ENCODE measurements at places on chromosomes 7 and 10. TPM values are rescaled to one million over a fixed set of nuclear protein-coding genes. Genes with fewer than 3 reads are reported as not detected.

- DNase-seq, result no peak
Observed at GRCh38 chr10:70785190-70785589, at the start of gene TBATA. Gene TBATA (minus strand): TSS chr10:70785377. CDS start chr10:70783379, 1,998 bp downstream.

DNA sequence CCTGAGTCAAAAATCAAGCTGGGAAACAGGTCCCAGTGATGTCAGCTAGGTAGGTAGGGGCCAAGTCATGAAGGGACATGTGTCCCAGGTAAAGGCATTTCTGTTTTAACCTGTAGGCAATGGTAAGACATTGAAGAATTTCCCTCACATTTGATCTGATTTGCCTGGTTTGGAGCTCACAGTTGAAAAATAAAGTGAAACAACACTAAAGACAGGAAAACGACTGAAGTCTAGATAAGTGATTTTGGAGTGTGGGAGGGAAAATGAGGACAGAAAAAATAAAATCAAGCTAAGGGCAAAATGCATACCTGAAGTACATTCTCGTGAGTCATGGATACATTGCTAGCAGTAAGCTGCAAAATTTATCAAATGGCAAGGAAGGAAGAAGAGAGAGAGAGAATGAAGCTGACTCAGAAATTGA lies 169.9 kb downstream of the SKIDA1 start:
- DNase-seq, result no peak

DNA sequence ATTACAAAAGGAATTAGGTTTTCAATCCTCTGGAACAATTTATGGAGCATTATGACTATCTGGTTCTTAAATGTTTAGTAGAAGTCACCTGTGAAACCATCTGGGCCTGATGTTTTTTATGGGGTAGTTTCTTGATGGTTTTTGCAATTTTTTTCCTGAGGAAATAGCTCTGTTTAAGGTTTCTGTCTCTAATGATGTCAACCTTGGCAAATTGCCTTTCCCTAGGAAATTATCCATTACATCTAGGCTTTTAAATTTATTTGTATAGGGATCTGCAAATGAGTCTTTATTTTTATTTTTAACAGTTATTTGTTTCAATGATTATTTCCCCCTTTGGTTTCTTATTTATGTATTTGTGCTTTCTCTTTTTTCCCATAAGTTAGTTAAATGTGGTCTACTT lies 222.8 kb downstream of the GALNT17 start:
- DNase-seq, result no peak

GRCh38 chr10:26441491-26442214 lies 3.5 kb downstream of the APBB1IP start:
- no peak for DNase-seq

DNA sequence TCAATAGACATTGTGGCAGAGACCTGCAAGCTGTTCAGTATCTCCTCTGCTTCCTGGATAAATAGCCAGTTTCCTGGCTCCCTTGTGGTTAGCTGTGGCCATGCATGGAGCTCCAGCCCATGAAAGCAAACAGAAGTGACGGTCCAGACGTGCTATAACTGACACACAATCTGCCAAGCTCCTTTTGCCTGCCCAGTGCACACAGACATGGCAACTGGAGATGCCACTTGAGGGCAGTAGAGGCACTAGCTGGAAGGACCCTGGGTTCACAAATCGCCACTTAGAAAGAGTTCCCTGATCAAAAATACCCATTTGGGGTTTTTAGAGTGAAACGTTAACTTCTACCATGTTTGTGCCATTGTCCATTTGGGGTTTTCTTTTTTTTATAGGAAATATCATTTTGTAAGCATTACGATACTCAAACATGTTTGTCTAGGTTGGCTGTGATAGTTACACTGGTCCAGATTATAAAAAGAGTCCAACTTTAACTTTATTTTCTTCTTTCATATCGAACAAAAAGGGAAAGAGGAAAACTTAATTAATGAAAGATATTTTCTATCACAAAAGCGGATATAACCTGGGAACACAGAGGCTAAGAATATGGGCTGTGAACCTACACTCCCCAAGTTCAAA lies 31.3 kb downstream of the KIN start:
- DNase-seq, result peak; percentile 12

DNA sequence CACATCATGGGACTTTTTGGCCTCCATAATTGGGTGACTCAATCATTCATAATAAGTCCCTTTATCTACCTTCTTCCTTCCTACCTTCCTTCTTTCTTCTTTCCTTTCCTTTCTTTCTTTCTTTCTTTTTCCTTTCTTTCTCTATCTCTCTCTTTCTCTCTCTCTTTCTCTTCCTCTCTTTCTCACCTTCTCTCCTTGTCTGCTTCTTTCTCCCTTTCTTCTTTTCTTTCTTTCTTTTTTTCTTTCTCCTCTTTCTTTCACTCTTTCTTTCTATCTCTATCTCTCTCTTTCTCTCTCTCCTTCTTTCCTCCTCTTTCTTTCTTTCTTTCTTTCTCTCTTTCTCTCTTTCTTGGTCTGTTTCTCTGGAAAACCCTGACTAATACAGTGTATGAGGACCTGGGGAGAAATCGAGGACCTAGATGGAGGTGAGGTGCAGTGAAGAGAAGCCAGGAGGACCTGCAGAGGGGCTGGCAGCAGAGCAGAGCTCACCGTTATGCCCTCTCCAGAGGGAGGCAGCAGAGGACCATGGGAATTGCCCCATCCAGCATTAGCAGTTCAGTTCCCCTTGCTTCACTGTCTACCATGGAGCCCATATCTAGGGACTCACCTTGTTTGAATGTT lies 52.7 kb upstream of the BTRC start:
- DNase-seq, result peak; percentile 34

DNA sequence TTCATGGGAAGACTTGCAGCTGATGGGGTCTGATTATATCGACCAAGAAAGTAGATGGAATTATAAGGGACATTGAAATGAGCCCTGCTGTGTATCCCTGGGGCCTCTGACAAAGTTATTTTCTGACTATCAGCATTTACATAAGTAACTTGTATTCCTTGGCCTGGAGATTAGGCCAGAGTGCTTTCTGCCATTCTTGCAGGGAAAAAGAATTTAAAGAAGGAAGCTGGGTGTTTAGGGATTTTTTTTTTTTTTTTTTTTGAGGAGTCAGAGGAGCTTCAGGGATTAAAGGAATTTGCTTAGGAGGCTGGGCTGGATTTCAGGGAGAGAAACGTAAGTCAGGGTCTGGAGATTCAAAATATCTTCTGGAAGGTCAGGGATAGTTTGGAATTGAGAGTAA lies 4.6 kb downstream of the SPAM1 start:
- DNase-seq, result no peak

DNA sequence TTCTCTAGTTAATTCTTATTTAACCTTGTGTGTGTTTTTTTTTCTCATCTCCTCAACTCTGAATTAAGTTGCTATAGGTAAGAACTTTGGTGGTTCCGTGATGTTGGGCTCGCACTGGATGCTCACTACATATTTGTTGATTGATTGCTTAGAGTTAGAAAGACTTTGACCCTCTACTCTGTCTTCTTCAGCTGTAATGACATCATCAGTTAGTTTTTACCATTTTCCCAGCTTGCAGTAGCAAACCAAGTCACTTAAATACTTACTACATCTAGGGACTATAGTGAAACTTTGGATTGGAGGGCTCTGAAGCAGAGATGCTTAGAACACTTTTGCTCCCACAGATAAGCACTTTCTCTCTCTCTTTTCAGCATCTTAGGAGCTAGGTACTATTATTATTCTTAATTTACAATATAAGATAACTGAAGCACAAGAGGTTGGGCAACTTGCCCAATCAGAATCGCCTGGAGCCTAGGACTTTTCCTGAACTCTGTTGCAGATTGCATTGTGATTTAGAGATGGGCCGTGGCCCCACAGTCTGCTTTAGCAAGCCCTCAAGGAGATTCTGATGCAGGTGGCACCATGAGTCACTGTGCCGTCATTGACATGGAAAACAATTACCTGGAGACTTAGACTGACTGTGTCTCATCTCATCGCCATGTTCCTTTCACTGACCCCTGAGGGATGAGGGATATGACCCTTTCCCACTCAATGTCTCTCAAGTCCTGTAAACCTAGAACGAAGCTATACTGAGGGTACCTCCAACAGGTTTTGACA lies 471.9 kb upstream of the PODXL start:
- DNase-seq, result no peak

DNA sequence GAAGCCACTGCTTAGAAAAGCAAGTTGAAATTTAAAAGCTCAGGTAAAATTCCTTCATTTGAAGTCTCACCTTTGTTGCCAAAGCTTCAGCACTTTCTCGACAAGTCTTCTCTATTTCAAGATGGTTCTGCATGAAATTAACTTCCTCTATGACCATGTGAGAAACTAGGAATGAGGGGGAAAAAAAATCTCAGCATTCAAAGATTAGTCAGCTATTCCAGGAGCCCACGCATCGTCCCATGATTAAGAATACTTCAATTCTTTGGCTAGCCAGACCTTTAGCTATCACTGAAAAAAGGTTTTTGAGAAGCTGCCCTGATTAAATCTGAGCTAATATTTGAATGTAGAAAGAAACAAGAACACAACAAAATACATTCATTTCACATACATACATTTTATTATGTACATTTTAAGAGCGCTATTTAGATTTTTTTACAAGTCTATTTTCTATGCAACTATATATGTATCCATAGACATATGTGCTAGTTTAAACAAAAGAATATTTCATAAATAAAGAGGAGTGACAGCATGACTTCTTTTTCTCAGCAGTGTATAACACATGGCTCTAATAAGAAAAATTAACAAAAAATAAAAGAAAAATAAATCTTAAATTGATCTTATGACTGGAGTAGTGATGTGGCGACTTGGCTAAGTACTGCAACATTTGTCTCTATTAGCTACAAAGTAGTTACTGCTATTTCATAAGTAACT lies 44.8 kb downstream of the SHTN1 start:
- DNase-seq, result no peak

DNA sequence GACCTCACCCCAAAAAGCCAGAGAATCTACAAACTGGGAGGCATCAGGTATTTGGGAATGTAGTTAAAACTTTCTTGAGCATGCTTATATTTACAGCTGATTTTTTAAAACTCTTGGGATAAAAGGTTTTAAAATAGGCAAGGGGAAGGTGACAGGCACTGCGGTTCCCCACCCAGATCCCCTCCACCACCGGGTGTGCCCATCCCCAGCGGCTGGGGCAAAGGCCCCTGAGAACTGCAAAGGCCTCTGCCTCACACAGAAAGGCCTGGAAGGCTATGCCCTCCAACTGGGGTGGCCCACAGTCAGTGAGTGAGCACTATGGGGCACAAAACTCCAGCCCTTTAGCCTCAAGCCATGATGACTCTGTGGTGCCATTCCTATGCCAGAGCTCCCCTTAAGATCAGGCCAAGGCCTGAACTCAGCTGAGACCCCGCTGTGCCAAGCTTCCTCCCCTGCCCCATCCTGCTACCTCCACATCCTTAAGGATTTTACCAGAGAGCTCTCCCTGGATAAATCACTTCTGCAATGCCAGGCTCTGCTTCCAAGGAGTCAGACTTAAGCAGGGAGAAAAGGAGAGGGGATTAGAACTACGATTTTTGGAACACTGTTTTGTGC lies 299.1 kb downstream of the GRID1 start:
- DNase-seq, result no peak

GRCh38 chr10:96124230-96125141 lies 5.6 kb upstream of the ZNF518A start:
- peak; percentile 36 for DNase-seq

DNA sequence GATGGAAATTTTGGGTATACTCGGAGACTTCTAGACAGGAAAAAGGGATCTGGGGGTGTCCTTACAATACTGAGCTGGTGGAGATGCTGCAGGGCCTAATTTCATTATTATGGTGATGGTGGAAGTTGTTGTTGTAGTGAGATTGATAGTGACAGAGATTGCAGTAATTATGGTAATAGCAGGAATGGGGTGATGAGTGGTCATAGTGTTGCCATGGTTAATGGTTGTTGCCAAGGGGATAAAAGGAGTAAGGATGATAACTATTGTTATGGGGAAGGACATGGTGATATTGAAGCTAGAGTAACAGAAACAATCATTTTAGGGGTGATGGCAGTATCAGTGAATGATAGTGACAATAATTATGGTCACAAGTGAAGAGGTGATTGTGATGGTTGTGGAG lies 27.1 kb upstream of the LBX1 start:
- DNase-seq, result no peak

DNA sequence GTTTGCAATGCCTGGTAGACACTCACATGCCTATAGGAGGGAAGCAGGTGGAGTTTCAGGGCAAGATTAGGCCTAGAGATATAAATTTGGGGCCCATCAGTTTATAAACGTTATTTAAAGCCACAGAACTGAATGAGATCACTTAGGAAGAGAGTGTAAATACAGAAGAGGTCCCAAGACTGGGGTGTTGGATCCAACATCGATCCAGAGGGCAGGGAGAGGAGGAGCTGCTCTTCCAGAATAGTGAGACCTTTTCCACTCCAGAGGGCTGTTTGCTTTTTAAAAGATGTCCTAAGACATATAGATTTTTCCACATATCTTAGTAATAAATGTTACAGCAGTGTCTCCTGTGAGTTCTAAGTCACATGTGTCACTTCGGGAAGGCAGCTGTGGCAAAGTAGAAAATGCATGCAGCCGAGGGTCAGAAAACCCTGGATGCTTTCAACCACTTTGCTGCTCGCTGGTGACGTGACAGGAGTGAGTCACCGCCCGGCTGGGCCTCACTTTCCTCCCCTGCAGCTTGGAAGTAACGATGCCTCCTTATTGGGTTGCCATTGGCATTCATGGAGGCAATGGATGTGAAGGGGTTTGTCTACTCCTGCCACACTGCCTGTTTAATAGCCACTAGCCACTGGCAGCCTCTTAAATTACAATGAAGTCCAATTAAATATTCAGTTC lies 95.4 kb downstream of the TRIL start:
- DNase-seq, result peak; percentile 35

- DNase-seq, result no peak
Observed at GRCh38 chr10:112802411-112803022, 147.5 kb upstream of the TCF7L2 start.

DNA sequence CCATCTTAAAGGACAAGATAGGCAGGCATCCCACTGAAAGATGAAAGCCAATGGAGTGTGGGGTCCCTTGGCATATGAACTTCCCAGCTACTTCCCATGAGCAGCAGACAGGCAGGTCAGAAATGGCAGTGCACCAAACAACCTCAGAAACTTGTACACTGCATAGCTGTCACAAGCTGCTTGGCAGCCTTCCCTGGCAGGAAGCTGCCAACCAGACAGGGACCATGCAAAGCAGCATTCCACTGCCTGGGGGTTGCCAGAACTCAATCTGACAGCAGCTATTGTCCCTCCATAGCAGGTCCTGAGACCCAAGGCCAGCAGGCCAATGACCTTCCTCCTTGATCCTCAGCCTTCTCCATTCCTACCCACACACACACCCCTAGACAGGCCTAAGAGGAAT lies 139.5 kb downstream of the PLCE1 start:
- DNase-seq, result peak; percentile 65

Gene MOGAT3
- 0.14 TPM for total RNA-seq

Gene MAGI2
- 10.6 TPM for total RNA-seq

Gene GARIN1A
- 2.6 TPM for total RNA-seq

Gene AGR2
- 979 TPM for total RNA-seq

Gene TAS2R3
- total RNA-seq, result 1.5 TPM

Gene PON1
- 8.9 TPM for total RNA-seq

Gene KIF20B
- total RNA-seq, result 2.9 TPM

Gene BEND7
- total RNA-seq, result 43.5 TPM
